ENCODE measurements at places on chromosomes 2 and 18. TPM values are rescaled to one million over a fixed set of nuclear protein-coding genes. Genes with fewer than 3 reads are reported as not detected.

GRCh38 chr2:677959-678550 lies 849 bp upstream of the TMEM18 start:
- no peak for DNase-seq

DNA sequence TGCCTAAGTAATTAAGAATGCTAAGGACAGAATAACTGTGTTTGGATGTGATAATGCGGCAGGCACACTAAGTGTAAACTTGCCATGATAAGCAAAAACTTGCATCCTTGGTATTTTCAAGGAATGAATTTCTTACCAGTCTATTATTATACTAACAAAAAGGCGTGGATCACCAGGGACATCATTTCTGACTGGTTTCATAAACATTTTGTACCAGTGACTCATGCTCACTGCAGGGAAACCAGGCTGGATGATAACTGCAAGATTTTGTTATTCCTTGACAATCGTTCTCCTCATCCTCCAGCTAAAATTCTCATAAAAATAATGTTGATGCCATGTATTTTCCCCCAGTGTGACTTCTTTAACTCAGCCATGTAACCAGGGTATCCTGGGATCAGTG lies 289.5 kb downstream of the CDCA7 start:
- no peak for DNase-seq

GRCh38 chr2:31138037-31138962 lies at the start of gene GALNT14:
TSS of gene GALNT14 (minus strand) at chr2:31138440. CDS start at chr2:31138086, 354 bp downstream.
- DNase-seq: peak; percentile 44

GRCh38 chr18:48991676-48992075 lies 40.9 kb upstream of the SMAD7 start:
- no peak for DNase-seq

DNA sequence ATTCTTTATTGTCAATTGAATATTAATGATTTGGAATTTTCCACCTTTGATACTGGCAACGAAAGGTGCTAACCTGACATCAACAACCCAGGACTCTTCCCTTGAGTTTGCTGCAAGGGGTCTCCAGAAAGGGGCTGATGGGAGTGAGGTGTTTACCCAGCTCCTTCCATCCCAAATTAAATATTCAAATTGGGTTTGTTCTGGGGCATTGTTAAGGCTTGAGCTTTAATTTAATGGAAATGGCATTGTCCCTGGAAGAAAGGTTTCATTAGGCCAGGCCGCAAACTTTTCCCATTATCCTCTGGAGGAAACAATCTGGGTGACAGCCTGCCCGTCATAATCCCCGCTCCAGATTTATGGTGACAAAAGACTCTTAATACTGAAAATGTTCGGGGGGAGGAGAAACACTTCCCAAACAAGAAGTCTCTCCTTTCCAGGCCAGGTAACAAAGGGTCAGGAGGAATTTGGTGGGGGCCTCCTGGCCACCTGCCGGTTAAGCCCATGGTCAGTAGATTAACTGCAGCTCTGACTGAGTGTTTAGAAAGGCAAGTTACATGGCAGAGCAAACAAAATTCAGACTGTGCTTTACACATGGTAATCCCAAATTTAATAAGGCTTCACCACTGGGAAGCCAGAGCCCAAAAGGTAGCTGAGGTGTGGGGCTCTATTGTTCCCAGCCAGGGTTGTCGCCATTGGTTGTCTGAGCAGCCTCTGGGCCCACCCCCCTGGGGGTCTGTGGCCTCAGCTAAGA lies 151.4 kb upstream of the SIX3 start:
- DNase-seq: no peak

DNA sequence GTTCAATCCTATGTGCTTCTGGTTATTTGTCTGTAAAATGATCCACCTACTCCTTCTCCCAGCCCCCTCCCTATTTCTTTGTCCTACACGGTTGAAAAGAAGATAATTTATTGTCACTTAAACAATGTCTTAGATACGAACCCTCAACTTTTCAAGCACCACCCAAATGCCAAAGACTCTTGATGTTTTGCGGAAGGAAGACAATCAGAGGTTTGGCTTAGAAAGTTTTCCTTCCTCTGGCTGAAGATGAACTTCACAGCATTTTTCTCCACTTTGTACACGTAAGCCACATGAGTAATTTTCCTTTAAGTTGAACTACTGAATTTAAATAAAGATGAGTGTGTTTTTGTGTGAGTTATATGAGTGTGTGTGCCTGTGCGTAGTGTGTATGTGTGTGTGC lies 25.5 kb upstream of the SLC8A1 start:
- DNase-seq: no peak

OTOS gene
- total RNA-seq: not detected
